ENCODE measurements at places on chromosomes 6 and 20.

DNA sequence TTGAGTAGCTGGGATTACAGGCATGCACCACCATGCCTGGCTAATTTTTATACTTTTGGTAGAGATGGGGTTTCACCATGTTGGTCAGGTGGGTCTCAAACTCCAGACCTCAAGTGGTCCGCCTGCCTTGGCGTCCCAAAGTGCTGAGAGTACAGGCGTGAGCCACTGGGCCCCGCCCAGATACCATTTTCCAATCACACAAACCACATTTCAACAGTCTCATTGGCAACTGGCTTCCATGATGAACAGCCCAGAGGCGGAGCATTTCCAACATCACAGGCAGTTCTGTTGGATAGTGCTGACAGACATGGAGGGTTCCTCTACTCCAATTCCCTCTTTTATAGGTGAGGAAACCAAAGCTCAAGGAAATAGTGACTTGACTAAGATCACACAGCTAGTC, 43.9 kb upstream of the PLCB4 start:
- no peak for DNase-seq

DNA sequence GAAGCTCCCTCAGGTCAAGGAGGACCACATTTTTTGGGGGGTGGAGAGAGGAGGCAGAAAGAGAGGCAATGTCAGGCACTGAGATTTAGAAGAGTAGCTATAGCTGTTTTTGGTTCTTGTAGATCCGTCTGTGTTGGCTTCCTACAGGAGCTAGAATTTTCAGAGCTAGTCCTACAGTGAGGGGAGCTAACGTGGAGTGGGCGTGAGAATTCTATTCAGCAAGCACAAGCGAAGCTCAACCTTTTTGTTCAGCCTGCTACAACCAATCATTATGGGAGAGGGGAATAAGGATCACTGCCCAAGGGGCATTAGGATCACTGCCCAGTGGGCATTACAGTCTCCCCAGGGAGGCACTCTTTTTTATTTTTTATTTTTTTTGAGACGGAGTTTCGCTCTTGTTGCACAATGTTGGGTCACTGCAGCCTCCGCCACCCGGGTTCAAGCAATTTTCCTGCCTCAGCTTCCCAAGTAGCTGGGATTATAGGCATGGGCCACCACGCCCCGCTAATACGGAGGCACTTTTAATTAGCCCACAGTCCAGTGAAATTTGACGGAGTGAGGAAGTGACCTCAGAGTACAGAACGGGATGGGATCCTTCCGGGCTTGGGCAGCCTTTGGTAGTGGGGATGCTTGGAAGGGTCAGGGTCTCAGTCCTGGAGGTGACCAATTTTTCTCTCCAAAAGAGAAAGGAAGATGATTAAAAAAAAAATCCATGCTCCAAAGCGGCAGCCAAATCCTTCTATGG, 1.1 kb upstream of the PANK2 start:
- no peak for DNase-seq

- peak; percentile 36 for DNase-seq
Observed at GRCh38 chr6:27505209-27506027, 32.5 kb upstream of the ZNF184 start.

DNA sequence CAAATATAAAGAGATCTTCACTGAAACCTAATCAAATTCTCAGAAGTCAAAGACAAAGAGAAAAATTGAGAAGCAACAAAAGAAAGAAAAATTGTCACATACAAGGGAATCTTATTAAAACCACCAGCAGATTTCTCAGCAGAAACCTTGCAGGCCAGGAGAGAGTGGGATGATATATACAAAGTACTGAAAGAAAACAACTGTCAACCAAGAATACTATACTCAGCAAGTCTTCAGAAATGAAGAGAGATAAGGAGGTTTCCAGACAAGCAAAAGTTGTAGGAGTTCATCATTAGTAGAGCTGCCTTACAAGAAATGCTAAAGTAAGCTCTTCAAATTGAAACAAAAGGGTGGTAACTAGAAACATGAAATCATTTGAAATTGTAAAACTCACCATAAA, 345.6 kb downstream of the MAFB start:
- no peak for DNase-seq

DNA sequence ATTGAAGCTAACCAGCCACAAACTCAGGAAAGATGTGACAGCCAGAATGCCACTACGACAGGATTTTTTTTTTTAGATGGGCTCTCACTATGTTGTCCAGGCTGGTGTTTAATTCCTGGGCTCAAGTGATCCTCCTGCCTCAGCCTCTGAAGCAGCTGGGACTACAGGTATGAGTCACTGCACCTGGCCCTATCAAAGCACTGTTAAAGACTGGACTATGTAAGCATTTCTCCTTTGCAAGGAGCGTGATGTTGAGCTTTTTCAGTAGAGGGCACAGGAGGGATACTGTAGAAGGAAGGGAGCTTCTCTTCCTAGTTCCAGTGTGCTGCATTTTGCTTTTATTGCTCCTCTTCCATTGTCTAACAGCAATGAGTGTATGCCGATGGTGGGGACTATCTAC, 35.8 kb downstream of the ZBTB9 start:
- no peak for DNase-seq

GRCh38 chr20:44491635-44492395, 16.1 kb downstream of the TTPAL start:
- no peak for DNase-seq

GRCh38 chr20:20864351-20865096, 152.1 kb upstream of the RALGAPA2 start:
- no peak for DNase-seq

GRCh38 chr6:22372922-22373321, 76.1 kb upstream of the PRL start:
- DNase-seq, result no peak

DNA sequence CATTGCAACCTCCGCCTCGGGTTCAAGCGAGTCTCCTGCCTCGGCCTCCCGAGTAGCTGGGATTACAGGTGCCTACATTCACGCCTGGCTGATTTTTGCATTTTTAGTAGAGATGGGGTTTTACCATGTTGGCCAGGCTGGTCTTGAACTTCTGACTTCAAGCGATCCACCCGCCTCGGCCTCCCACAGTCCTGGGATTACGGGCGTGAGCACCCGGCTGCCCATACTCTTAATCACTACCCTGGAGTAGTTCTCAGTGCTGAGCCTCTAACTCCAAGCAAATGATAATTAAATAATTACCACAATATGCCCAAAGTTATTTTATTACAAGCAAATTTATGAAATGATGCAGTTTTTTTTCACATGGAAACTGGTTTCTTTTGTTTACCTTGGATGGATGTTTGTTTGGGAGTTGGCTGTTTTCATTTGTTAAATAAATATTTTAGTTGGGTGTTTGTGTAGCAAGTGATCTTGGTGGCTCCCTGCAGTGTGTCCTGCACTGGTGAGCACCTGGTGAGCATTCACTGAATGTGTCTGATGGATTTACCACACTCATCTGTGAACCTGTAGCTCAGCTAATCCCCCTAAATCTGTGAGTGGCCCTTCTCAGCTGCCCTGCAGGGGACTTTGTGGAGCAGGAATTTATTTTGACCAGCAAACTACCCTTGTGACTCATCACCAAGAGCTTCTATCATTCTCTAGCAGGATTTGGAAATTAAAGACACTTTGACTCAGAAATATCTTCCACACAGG, 36.9 kb downstream of the UTRN start:
- DNase-seq, result no peak

GRCh38 chr6:68657374-68658139, 22.5 kb downstream of the ADGRB3 start:
- no peak for DNase-seq

- DNase-seq, result no peak
Observed at GRCh38 chr6:48194596-48195295, 83.7 kb upstream of the PTCHD4 start.

- no peak for DNase-seq
Observed at GRCh38 chr6:25821341-25821740, 10.5 kb downstream of the SLC17A1 start.

DNA sequence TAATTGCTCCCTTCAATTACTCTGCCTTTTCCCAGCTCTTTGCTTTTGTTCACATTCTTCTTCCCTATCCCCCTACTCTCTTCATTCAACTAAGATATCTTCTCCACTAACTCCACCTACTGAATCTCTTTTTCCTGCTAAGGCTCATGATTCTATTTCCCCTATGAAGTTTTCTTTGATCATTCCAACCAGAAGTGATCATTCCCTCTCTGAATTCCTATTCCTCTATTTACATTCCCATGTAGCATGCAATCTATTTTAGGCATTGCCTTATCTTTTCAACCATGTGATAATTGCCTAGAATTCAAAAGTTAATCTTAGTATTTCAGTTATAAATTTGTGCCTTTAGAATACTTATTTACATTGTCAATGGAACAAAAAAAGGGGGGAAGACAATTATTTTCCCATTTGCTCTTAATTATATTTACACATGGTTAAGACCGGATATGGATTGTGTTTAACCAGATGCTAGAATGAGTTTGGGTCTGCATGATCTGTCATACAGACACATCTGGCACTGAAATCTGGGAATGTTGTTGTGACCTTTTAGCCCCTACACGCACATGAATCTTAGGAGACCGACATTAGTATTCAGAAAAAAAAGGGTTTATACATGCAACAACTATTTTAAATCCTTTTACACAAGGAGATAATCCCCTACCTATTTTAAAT, 20.8 kb downstream of the MOXD1 start:
- DNase-seq, result no peak

- no peak for DNase-seq
Observed at GRCh38 chr20:60835876-60836275, 416.2 kb upstream of the CDH4 start.

DNA sequence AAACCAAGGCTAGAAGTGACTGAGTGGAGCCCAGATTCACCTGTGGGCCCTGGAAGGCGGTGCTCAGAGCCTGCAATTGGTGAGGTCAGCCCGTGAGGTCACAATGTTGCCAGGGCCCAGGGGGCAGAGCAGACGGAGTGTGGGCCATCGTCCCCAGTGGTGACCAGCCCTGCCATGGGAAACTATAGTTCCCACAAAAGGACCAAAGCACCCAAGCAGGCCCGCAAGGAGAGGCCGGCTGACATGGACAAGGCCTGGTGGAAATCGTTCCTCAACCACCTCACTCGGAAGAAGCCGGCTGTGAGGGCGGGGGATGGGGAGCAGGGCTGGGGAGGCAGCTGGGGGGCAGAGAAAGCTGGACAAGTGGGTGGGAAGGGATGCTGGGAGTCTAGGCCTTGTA, at the start of gene C20orf144:
Gene C20orf144 (plus strand): TSS at position 156 of the 400 bp plus-strand sequence. CDS start 19 bp downstream, at position 175.
- no peak for DNase-seq

GRCh38 chr20:12153628-12154027, 235.9 kb downstream of the BTBD3 start:
- no peak for DNase-seq

- no peak for DNase-seq
Observed at GRCh38 chr20:59033616-59034165, 1.6 kb upstream of the ATP5F1E start.

- DNase-seq, result no peak
Observed at GRCh38 chr6:14875481-14876063, 370.3 kb upstream of the JARID2 start.

GRCh38 chr20:59040667-59041066, 1.9 kb downstream of the PRELID3B start:
- DNase-seq, result no peak

DNA sequence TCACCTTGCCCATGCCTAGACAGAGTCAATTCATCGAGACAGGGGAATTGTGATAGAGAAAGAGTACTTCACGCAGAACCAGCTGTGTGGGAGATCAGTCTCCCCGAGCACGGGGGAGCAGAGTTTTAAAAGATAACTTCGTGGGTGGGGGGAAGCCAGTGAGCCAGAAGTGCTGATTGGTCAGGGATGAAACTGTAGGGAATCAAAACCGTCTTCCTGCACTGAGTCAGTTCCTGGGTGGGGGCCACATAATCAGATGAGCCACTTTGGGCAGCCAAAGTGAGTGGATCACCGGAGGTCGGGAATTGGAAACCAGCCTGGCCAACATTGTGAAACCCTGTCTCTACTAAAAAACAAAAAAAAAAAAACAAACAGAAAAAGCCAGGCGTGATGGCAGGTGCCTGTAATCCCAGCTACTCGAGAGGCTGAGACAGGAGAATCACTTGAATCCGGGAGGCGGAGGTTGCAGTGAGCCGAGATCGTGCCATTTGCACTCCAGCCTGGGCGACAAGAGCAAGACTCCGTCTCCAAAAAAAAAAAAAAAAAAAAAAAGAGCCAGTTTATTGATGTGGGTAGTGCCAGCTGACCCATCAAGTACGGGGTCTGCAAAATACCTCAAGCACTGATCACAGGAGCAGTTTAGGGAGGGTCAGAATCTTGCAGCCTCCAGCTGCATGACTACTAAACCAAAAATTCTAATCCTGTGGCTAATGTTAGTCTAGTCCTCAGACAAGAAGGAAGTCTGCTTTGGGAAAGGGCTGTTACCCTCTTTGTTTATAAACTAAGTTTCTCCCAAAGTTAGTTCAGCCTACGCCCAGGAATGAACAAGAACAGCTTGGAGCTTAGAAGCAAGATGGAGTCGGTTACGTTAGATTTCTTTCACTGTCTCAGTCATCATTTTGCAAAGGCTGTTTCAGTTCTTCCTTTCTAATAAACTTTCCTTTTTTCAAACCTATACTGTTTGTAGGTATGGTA, 3.9 kb upstream of the TRIM39 start:
- peak; percentile 66 for DNase-seq

DNA sequence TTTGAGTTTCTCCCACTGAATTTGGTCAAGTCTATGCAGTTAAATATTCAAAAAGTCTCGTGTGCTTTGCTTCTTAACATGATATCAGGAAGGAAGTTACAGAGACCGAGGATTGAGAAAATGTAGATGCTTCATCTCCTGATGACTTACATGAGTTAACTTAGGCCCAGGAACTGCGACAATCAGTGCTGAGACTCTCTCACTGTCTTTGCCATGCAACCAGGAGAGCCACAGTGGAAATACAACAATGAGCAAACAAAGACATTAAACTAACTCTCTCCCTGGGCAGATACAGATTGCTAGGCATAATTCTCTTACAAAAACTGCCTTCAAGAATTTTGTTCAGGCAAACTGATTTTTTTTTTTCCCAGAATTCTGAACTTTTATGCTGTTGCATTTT, 440.6 kb upstream of the EPHA7 start:
- DNase-seq, result no peak

DNA sequence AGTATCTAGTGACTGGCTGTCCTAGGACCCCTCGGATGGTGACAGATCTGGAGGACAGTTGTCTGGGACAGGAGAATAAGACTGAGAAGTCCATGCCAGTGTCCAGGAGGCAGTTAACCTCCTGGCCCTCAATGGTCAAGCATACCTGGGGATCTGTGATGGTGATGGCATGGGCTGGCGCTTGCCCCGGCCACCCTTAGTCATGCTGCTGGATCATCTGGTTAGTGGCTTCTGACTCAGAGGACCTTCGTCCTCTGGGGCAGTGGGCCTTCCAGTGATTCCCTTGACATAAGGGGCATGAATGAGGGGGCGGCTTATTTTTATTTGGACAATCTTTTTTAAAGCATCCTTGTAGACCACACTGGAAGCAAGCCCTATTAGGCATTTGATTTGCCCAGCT, 24.0 kb upstream of the SF3B5 start:
- DNase-seq, result no peak

GRCh38 chr6:75551367-75551952, 50.2 kb upstream of the SENP6 start:
- no peak for DNase-seq
